ENCODE measurements at places on chromosomes 1 and 21.

DNA sequence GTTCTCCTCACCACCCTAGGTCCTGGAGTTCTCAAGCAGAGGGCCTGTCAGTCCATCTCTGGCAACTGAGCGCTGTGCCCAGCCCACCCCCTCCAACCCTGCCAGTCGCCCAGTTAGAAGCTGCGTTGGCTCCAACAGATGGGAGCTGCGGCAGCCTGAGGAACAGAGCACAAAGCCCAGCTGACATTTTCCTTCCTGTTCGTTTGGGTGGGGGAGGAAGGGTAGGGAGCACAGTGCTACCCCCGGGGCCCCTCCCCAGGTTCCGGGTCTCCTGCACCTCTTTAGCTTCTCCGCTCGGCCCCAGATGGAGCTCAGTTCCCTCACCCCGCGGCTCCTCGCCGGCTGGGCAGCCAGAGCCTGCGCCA is 1.4 kb downstream of the LRRN2 start:
- no peak for DNase-seq

DNA sequence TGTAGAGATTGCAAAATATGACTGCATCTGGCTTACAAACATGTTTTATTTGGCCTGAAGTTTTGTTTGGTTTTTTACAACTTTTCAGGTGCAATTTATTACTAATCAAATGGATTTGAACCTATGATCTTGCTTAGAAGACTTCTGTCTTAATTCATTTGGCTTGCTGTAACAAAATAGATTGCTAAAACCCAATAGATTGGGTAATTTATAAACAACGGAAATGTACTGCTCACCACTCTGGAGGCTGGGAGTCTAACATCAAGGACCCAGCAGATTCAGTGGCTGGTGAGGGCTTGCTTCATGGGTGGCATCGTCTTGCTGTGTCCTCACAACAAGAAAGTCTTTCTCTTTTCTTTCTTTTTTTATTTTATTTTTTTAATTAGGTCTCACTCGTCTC is 72.9 kb downstream of the LBR start:
- no peak for DNase-seq

- peak; percentile 78 for DNase-seq
These were observed 121.2 kb downstream of the SLC45A1 start for GRCh38 chr1:8439015-8439702.

DNA sequence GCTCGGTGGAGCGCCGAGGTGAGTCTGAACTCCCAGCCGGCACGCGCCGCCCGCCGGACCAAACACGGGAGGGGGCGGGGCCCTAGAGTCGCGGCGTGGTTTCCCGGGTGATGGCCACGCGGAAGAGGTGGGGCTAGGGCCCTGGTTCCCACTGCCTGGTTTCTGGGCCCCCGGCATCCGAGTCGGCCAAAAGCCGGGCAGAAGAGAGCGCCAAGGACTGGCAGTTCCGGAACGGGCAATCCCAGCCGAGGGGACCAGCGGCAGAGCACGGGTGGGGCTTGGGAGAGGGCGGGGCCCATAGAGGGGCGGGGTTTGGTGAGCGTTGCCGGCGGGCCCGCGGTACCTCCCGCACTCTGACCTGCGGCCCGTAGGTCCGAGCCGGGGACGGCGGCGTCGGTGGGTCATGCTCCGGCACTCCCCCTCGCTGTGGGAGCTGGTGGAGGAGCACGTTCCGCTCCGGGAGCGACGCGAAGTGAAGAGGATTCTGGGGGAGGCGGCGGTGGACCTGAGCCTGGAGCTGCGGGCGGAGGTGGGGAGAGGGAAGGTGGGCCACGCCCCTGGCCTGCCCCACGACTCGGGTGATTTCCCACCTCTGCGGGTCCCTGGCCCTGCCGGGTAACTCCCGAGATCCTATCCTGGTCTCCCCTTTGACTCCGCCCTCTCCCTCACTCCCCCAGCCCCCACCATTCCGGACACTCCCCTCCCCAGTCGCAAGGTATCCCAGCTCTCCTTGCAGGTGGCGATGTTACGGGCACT is at the start of gene CCDC24:
TSS of gene CCDC24 (plus strand) at position 124 of the 756 bp plus-strand sequence. CDS start at position 404, 280 bp downstream.
- peak; percentile 93 for DNase-seq

DNA sequence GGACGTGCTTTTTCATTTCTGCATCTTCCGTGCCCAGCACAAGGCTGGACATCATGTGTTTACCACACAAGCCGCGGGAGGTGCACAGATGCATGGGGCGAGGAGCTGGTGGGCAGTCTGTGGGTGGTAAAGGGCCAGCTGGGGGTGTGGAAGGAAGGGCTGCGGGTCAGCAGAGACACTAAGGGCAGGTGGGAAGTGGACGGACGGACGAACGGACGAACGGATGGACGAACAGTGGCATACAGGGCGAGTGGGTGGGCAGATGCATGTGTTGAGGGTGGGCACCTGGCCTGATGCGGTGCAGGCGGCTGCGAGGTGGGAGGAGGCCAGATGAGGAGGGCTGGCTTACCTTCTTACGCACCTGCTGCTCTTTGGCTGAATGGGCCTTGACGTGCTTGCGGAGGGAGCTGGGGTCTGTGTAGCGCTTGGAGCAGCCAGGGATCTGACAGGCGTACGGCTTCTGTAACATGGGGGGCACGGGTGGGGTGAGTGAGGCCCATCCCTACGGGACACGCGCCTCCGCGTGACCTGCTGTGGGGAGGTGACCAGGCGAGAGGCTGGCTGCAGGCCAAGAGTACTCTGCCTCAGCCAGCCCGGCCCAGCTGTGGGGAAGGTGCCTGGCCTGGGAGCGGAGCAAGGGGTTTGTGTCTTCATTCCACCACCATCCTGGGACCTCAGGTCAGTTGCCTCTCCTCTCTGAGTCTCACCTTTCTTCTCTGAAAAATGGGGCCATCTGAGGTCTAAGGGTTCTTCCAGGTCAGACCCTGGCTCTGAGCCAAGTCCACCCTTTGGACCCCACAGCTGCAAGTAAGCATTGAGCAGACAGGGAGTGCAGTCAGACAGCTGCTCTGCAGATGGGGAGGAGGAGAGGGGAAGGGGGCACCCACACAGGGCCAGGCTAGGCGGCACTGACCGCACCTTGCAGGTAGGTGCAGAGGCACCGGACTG is 65.5 kb downstream of the DMRTB1 start:
- no peak for DNase-seq

- no peak for DNase-seq
These were observed 58.6 kb downstream of the OLIG1 start for GRCh38 chr21:33128538-33128937.

DNA sequence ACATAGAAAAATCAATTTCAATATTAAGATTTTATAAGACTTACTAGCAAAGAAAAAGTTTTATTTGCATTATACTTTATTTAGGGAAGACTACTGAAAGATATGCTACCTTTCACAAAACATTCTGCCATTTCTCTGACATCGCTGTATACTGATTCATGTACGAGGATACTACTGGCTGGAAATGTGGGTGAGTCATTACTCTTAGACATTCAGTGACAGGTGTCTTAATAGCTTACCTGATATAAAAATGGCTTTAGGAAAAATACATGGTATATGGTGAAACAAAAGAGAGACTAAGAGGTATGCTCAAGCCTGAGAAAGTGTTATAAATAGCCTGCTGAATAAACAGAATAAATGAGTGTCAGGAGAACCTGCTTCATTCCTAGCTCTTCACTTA is 73.0 kb upstream of the EXO1 start:
- DNase-seq, result no peak

DNA sequence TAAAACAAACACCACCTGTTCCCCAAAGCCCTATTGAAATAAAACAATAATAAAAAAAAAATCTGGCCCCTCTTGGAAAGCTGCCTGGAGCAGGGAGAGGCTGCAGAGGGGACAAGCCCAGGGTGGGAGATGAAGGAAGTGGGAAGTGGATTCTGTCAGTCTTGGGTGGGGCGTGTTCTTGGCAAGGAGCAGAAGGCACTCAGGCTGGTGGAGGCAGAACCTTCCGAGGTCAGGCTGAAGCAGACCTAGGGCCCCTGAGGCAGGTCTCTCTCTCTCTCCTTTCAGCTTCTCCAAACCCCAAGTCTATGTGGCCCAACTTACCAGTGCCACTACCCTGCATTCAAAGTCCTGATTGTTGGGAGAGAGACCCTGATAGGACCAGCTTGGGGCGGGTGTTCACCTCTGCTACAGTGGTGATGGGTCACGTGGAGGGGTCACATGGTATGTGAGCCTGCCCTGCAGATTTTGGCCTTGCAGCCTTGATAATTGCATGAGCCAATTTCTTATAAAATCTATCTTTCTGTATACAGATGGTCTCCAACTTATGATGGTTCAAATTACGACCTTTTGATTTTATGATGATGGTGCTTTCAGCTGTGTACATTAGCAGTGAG is 145.4 kb upstream of the C1orf174 start:
- no peak for DNase-seq

- no peak for DNase-seq
These were observed 86.2 kb downstream of the STUM start for GRCh38 chr1:226634611-226635246.

GRCh38 chr1:73943270-73943669 is 254.7 kb downstream of the LRRIQ3 start:
- no peak for DNase-seq

GRCh38 chr1:204319462-204319861 is 40.3 kb downstream of the PLEKHA6 start:
- no peak for DNase-seq

GRCh38 chr1:18481190-18481920 is 625 bp downstream of the KLHDC7A start:
- DNase-seq, result no peak

- DNase-seq, result no peak
These were observed 105.5 kb downstream of the FASLG start for GRCh38 chr1:172764378-172764777.

DNA sequence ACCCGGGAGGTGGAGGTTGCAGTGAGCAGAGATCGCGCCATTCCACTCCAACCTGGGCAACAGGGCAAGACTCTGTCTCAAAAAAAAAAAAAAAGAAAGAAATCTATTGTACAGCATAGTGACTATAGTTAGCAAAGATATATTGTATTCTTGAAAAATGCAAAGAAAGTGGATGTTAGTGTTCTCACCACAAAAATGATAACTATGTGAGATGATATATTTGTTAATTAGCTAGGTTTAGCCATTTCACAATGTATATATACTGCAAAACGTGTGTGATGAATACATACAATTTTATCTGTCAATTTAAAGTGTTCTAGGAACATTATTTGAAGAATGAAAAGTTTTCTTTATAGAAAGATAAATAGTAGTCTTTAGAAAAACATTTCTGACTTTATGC is 179.9 kb downstream of the AK5 start:
- no peak for DNase-seq

DNA sequence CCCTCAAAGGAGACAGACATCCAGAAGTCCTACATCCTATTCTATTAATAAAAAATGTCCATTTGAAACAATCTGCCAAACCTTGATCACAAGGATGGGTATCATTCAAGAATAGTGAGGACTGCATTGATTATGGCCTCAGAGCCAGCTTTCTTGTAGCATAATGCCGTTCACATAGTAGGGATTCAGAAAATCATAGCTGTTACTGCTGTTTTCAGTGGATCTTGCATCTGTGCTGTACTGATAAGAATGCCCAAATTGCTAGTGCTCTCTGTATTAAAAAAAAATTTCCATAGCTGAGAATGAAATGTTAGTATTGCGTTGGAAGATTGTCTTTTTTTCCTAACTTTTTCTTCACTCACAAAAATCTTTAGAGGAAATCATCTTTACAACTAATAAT is 19.1 kb downstream of the BRDT start:
- no peak for DNase-seq

DNA sequence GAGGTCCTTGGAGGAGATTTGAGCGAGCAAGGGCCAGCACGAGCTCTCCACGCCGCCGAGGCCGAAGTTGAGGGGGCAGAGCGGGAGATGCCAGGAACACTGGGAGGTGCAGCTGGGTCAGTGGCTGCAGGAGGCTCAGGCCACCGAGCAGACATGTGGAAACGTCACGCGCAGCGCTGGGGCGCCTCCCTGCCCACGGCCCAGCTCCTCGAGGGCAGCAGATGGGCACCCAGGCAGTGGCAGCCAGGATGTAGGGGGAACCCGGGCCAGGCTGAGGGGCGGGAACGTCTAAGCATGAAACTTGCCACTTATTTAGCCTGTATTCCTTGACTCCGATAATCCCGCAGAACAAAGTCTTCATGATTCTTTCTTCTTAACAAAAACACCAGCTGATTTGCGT is 114.1 kb downstream of the UCK2 start:
- DNase-seq, result no peak

DNA sequence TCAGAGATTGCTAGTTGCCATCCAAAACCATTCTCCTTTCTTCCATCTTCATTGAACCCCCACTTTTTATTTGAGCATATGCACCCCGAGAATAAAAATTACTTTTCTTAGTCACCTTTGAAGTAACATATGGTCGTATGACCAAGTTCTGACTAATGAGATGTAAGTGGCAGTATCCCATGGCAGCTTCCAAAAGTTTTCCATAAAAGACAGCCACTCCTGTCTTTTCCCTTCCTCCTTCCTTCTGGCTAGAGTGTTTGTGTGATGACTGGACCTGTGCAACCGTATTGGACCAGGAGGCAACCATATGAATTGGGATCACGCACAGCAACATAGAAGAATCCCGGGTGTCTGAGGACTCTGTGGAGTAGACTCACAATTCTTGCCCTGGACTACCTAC is 41.1 kb upstream of the CCSAP start:
- no peak for DNase-seq

DNA sequence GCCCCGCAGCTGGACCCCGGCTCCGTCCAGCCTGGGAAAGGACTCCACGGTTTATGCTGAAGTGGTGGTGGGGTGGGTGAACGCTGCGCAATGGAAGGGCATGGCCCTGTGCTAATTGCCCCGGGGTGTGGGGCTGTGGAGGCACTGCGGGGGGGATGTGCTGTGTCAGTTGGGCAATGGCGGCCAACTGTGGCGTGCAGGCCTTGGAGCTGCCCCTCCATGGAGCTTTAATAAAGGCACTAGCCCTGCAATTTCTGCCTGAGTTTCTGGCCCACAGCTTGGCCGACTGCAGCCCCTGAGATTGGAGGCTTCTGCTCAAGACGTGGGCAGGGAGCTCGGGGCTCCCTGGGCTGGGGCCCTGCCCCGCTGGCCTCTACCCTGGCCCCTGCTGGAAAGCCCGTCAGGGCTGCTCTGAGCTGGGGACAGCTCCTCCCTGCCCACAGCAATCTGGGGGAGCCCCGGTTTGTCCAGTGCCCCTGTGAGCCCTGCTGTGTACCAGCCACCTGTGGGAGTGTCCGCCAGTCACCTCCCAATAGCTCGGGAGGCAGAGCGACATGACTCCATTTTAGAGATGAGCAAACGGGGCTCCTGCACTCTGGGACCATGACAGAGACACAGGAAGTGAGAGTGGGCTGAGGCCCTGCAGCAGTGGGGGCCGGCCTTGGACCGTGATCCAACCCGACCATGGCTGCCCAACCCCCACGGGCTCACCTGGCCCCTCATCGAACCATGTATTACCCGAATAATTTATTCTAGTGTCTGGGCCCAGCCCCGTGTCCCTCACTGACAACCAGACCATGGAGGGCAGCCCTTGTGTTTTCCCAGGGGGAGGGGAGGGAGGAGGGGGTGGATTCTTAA is 8.7 kb upstream of the TNFRSF14 start:
- DNase-seq, result peak; percentile 77
